ENCODE measurements at places on chromosomes 7 and 10.

- no peak for DNase-seq
These were observed 474.0 kb downstream of the RPS24 start for GRCh38 chr10:78507510-78508160.

- no peak for DNase-seq
These were observed 6.7 kb upstream of the KLRG2 start for GRCh38 chr7:139490130-139490529.

GRCh38 chr10:123390332-123390731, 236.1 kb downstream of the BUB3 start:
- no peak for DNase-seq

- DNase-seq, result no peak
These were observed 74.3 kb downstream of the GRK5 start for GRCh38 chr10:119281581-119282071.

- DNase-seq, result peak; percentile 55
These were observed 17.1 kb downstream of the ST7 start for GRCh38 chr7:116970238-116970910.

DNA sequence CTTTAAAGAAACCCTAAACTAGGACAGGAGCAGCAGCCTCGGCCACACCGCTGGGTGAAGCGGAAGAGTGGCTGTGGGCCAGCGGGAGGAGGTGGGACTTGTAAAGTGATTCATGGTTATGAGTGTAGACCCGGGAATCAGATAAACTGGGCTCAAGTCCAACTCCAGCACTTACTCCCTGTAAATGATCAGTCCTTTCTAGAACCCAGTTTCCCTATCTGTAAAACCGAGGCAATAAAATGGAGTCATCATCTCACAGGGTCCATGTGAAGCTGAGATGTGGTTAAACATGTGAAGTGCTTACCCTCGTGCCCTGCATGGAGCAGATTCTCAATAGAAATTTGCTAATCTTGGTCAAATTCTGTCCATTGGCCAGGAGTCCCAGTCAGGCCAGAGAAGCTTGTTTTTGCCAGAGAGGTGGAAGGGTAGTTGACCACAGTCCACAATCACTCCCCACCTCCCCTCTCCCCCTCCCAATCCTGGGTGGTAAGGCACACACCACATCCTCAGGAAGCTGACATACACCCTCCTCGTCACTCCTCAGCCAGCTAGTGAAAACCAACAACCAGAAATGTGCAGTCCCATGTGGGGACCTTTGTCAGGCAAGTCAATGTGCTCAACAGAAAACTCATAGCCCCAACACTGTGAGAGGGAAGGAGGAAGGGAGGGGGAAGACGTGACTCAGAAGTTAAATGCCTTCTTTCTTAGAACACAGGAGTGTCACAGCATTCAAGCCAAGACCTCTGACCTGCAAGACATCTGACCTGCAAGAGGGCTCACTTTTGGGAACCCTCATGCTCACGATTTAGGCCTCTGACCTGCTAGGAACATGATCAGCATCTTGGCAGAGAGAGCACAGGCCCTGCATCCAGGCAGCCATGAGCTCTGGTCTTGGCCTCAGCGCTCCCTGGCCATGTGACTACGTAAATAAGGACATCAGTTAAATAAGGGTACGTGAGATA, 145.1 kb downstream of the PLXNA4 start:
- no peak for DNase-seq

DNA sequence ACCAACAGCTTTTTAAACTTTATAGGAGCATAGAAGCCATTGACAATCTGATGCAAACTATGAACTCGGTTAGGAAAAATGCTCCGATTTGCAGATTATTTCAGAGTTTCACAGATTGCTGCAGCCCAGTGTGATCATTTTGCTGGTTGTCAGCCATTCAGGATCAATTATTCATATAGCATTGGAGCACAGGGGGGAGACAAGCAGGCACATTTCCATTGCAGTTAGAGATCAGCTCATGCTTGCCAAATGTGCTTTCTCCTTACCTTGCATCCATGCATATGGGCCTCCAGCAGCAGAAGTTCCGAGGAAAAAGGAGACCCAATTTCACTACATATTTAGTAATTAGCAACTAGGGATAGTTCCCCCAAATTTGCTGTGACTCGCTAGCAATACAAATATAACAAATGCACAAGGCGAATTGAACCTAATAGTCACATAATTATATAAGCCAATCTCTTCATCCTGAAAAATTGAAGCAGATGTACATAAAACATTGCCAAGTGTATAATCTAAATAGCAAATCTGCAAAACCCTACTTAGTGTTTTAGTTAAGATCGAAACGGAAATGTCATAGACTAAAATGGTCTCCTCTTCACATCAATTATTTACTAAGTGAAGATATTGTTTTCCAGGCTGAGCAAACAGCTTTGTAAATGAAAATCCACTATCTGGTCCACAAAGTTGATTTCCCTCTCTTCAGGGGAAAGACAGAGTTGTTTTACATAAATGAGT, 49.5 kb upstream of the RSU1 start:
- no peak for DNase-seq

DNA sequence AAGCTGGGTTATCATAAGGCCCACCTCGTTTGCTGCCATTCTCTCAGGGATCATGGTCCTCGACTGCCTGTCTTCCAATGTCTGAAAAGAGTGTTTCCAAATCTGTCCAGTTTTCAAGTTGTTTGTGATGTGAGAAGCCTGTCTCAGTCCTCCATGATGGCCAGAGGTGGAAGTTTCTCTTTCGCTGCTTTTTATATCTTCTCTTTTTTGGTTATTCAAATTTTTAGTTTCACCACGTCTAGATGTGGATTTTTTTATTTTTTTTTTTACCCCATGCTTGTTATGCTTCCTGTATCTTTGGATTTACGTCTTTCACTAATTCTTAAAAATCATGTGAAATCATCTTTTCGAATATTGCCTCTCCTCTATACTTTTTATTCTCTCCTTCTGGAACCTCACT, 6.1 kb upstream of the RBM33 start:
- DNase-seq, result no peak

DNA sequence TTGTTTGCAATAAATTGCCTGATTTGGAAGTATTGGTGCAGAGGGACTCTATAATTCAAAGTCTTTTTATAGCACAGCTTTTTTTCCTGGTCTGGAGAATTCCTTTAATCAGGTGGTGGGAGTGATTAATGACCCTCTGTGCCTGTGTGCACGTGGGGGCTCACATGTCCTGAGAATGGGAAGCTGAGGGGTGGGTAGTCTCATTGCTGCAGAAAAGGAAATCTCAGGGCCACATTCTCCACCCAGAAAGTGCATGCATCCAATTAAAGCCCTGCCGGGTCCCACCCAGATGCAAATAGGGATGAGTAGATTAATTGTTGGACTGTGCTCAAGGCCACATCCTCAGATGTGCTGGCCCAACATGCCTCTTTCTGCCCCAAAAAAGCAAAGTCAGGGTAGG, 324.7 kb downstream of the CXCL12 start:
- DNase-seq, result no peak

DNA sequence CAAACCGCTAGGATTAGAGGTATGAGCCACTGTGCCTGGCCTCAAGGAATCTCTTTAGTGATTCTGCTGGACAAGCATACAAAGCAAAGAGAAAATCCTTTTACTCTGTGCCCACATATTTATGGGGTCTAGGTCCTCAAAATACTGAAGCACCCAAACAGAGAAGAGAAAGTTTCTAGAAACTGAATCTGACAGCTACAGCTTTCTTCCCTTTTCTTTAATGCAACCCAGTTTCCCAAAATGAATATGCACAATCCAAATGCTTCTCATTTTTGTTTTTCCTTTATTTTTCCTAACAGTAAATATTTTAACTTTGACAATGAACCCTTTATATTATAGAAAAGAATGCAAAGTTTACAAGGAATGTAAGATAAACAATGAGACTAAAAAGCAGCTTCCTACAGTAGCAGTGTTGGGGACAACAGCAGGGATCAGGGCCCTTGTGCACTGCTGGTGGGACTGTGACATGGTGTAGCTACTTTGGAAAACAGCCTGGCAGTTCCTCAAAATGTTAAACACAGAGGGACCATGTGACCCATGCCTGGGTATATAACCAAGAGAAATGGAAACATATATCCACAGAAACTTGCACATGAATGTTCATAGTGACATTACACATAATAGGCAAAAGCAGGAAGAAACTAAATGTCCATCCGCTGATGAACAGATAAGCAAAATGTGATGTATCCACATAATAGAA, 325.2 kb downstream of the PRPF18 start:
- no peak for DNase-seq

GRCh38 chr10:117441361-117441760, 66.1 kb upstream of the PDZD8 start:
- DNase-seq, result no peak

- no peak for DNase-seq
These were observed 98.2 kb downstream of the GLRX3 start for GRCh38 chr10:130234171-130234965.

- no peak for DNase-seq
These were observed 37.9 kb upstream of the ABCB5 start for GRCh38 chr7:20577441-20578071.

DNA sequence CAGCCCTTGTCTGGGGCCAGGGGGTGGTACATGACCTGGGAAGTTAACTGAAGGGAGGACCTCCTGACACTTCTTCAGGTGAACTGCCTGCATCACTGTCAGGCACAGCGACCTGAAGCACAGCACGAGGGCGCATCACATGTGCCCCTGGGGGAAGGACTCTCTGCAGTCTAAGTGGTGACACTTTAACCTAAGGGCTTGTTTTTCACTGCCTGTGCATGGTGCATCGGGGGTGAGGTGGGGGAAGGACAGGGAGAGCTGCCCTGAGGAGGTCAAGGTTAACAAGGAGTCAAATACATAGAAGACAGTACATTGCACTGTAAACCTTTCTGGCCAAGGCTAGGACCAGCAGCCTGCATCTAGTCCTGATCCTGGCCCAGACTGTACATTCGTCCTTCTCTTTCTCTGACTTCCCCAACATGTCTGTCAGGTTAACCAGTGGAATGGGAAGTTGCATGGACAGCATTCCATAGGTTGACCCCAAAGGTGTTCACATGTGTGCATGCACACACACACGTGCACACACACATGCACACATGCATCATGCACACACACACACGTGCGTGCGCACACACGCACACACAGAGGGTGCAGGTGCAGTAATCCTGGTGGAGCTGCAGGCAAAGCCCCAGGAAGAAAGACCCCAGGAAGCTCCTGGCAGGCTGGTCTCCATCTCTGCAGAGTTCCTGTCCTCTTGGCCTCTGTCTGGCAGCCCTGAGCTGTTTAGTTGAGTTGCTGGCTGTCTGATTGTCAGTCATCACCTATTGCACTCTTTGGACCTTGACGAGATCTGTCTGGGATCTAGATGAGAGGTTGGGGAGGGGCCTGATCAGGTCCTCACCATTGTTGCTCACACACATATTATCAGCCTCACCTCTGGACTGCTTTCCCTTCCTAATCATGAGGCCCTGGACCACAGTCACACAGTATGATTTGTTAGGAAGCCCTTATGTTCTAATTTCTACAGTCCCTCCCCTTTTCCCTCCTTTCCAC, 37.8 kb downstream of the WDFY4 start:
- DNase-seq, result no peak

DNA sequence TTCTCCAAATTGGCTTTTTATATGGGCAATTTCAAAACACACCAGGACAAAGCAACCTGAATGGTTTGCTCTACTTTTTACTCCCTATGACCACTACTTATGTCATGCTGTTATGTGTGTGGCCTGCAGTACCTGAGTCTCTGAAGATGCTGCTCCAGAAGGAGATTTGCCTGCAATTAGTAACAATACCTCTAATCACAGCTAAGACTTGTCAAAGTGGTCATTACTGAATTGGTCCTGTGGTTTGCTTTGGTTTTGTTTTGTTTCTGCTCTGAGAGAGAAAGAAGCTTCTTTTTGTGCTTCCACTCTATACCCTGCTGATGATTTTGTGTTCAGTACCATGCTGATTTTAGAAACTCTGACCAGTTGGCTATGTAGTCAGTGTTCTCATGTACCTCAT, 25.5 kb downstream of the HGF start:
- DNase-seq, result no peak

- DNase-seq, result no peak
These were observed 21.5 kb downstream of the ASB13 start for GRCh38 chr10:5644930-5645329.
